ENCODE measurements at places on chromosomes 7 and 10.
A peak's percentile ranks its signal among the peaks of the same experiment; 100 is the strongest.

DNA sequence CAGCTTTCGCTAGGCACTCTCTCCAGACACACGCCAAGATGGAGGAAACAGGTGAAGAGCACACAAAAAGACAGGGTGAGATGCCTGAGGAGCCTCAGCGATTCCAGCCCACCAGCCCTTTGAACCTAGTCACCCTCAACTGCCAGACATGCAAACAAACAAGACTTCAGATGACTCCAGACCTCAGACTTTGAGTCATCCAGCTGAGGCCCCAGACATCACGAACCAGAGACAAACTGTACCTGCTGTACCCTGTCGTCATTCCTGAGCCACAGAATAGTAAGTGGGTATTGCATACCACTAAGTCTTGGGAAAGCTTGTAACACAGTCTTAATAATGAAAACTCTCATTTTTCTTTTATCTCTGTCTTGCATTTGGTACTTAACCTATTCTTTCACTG is 126.6 kb upstream of the LSM8 start:
- DNase-seq = no peak

DNA sequence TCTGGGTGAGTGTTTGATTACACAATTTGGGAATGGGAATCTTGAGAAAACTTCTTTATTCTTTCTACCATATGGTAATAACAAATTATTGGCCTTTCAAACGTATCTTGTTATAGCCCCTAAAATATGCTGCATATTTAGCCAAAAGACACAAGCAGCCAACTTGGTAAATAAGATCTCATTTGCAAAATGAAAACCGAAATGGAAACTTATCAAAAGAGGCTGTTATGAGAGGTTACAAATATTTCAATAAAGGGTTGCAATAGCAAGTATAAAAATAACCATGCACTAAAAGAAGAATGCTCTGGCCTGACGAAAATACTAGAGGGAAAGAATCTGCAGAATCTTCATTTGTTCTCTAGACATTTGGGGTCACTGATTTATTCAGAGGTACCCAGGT is 259.5 kb upstream of the LRRN3 start:
- DNase-seq = no peak

GRCh38 chr10:124917428-124918190 is 24.3 kb upstream of the ZRANB1 start:
- DNase-seq = peak; percentile 29

DNA sequence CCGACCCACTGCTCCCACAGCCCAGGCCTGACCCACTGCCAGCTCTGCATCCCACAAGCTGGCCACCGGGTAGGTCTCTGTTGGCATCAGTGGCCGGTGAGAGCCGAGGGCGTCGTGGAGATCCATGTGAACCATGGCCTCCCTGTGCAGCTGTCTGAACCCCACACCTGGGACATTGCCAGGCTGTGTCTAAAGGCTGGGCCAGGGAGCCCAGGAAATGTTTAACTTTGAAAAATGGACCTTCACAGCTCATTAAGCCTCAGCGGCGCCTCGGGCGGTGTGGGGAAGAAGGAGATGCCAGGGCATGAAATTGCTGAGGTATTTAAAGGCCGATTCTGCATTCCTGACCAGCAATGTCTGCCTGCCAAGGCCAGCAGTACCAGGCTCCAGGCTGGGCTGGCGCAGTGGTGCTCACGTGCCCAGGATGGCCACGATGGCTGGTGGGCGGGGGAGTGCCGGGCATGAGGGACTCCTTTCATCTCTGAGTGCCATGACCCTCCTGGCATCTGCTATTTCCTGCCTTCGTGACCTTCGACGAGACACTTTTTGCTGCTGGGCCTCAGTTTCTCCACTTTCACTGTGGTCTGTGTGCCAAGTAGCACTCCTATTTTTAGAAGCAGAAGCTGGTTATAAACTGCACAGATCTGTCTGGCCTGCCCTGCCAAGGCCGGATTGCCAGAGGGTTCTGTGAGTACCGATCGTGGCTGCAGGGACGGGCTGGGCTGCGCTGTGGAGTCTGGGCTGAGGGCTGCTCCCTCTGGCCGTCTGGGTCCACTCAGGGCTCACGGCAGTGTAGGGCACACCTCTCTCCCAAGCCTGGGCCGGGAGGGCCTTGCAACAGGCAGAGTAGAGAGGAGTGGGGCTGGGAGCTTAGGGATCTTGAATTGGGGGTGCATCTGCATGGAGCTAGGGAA is 21.8 kb downstream of the ELFN1 start:
- no peak for DNase-seq

DNA sequence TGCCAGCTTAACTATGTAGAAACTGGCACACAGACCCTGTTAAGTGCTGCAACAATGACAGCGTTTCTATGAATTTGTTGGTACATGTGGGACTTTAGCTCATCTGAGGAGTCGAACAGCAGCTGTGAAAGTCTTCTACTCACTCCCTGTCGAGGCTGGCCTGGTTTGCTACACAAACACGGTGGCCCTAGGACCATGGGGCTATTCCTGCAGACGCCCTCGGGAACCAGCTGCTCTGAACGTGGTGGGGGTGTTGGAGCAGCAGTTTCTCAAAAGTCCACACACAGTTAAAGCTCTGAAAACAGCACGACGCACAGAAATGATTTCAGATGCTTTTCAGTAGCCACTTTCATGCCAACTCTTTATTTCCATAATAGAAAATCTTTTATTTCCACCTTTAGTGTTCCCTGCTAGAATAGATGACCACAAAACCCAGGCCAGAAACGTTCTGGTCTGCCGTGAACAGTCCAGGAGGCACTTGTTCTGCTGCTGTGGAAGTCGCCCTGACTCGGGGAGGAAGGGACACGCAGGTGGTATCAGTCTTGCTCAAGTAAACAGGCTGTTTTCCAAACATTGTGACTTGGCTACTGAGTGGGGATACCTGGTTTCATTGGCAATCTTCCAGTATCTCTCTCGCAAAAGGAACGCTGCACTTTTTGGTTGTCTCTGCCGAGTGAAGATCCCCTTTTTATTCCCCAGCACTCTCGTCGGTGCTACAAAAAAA is 21.5 kb downstream of the GUSB start:
- DNase-seq = no peak

- DNase-seq = no peak
Measured at GRCh38 chr7:98872328-98872924, 2.6 kb upstream of the TMEM130 start.

DNA sequence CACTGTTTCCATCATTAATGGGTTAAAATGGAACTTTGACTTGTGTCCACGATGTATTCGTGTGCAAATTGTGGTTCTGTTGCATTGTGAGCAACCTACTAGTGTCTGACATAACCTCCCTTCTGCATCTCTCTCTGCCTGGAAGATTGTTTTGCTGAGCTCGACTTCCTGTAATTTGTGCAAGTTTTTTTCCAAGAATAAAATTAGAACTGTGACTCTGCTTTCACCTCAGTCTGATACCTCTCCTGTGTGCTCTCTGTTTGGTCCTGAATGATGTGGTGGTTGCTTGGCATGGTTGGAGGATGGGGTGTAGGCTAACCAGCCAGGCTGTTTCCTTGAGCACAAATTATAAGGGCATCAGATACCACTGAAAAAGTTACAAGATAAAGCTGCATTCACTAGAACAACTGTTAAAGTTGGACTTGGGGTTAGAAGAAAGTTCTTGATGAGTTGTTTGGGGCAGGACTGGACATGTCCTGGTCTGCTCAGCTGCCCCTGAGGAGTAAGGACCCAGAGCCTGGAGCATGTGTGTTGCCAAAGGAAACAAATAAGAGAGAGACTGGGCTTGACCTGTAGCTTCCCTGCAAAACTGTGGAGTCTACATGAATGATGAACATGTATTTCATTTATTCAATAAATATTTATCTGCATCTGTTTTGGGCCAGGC is 1.9 kb upstream of the VOPP1 start:
- DNase-seq = no peak

DNA sequence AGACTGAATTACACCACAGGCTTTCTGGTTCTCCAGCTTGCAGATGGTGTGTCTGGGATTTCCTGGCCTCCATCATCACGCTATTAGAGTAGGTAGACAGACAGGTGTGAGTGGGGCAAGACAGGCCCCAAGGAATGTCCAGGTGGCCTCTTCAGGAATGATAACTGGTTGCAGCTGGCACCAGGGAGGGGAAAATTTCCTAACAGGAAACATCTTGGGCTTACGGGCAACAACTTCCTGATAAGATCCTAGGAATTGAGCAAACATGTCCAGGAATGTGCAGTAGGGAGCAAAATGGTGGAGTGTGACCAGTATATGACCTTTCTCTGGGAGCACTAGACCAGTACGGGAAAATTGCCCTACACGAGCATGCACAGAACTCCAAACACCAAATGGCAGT is 11.3 kb downstream of the XRCC2 start:
- no peak for DNase-seq

DNA sequence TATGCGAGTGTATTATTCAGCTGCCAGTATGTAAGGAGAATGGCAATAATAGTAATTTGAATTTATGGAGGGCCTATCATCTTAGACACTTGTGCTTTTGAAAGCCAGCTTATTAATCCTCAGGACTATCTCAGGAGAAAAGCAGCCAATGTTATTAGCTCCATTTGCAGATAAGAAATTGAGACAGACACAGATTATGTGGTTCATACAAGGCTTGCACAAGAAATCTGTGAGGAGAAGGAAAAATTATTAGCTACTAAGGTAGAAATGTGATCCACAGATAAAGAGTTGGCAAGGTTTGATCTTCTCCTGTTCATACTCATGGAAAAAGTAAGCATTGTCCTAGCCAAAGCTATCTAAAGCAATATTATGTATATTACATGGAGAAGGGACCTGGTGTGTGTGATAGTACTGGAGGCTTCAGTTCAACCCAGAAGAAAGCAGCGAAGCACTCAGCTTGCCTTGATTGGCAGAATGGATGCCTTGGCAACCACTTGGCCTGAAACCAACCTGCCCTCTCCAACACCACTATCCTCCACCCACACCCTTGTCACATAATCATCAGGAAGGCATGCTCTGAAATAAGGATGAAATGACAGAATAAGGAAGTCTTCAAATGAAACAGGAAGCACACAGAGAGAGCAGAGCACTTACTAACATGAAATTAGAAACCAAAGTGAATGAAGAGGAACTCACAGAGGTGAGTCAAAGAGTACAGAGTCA is 18.0 kb downstream of the MACC1 start:
- no peak for DNase-seq

DNA sequence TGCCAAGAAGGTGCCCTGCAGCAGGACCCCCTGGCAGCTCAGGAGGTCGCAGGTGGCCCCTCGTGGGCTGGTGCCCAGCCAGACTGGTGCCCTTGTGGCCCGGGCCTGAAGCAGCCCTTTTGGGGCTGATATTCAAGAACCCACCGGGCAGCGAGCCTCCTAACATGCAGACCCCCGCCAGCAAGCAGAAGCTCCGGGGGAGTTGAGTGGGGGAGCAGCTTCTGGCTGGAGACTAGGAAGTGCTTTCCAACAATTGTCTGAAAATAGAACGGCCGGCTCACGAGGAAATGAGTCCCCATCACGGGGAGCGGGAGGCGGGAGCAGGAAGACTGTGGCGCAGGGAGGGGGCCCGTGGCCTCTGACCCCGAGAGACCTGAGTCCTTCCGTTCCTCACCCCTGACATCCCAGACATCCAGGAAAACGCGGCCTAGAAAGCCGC is 9.5 kb upstream of the INTS1 start:
- DNase-seq = no peak

GRCh38 chr7:11538751-11539299 is 293.2 kb downstream of the THSD7A start:
- DNase-seq = no peak

GRCh38 chr10:130337696-130338635 is 201.8 kb downstream of the GLRX3 start:
- no peak for DNase-seq

DNA sequence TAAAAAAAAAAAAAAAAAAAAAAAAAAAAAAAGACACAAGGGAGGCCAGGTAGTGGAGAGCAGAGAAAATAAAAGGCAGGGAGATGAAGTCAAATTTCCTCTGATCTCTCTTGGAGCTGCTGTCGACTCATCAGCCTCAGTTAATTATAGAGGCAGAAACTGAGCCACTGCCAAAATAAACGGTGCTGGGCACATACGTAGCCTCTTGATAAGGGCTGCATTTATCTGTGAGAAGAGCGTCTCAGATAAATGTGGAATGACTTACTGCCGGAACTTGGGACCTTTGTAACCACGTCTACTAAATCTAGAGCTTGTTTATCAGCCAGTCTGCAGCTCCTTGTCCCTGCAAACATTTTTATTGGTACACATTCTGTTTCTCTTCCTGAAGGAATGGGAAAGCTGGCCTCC is 162.3 kb downstream of the BAMBI start:
- DNase-seq = no peak

- no peak for DNase-seq
Measured at GRCh38 chr7:129238546-129238945, 13.7 kb downstream of the AHCYL2 start.

GRCh38 chr10:80406204-80406603 is 2.1 kb upstream of the PRXL2A start:
- DNase-seq = no peak

- DNase-seq = no peak
Measured at GRCh38 chr7:129851809-129852208, 101.0 kb downstream of the UBE2H start.

GRCh38 chr7:24831240-24831639 is 74.0 kb upstream of the GSDME start:
- no peak for DNase-seq

GRCh38 chr10:20901110-20901509 is 4.0 kb upstream of the NEBL start:
- no peak for DNase-seq

- no peak for DNase-seq
Measured at GRCh38 chr7:135644154-135644553, 18.2 kb upstream of the STMP1 start.

DNA sequence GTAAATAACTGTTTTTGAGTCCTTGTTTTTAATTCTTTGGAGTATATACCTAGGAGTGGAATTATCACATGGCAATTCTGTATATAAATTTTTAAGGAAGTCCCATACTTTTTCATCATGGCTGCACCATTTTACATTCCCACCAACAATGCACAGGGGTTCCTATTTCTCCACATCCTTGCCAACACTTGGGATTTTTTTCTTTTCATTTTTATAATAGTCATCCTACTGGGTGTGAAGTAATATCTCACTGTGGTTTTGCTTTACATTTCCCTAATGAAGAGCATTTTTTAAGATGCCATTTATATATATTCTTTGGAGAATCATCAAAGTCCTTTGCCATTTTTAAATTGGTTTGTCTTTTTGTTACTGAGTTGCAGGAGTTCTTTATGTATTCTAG is 89.7 kb downstream of the ARID5B start:
- DNase-seq = no peak

GRCh38 chr7:136058546-136058945 is 81.4 kb upstream of the MTPN start:
- no peak for DNase-seq

DNA sequence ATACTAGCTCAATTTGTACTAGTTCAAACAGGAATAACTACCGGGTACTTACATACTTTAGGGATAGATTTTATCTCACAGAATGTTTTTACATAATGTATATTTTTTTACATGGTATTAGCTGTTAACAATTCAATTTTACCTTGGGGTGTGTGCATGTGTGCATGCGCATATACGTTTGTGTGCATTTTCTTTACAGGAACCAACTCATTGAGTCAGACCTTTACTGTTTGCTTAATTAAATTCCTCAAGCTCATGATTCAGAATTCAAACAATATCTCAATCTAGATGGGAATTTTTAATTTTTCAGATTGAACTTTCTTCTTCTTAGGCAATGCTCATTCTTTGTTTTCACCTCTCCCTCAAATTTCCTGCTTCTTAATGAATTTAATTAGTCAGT is 24.7 kb upstream of the WASL start:
- DNase-seq = no peak

GRCh38 chr10:72080042-72080975 is 8.0 kb downstream of the SPOCK2 start:
- no peak for DNase-seq

GRCh38 chr7:135207406-135208101 is 3.8 kb downstream of the WDR91 start:
- no peak for DNase-seq

Measured in activated T-helper 2 cell treated with anti-CD3 and anti-CD28 coated beads, Interferon-gamma antibody, Interleukin-2, Interleukin-4, amounts not matched to agents 10 μg/mL and 5 μg/mL and 100 μg/mL, durations not matched to agents 14 hours and 24 hours and 36 hours (primary cell).